Sigmoid colon (tissue), 7 donors: ENCODE measurements at places on chromosomes 2 and 18. TPM values are rescaled to one million over a fixed set of nuclear protein-coding genes. Genes with fewer than 3 reads are reported as not detected.
A peak's percentile ranks its signal among the peaks of the same experiment; 100 is the strongest.

- no peak for DNase-seq
- no peaks in the 10 kb centered on the region for H3K36me3 ChIP-seq
- no peak overlapping the region for H3K4me3 ChIP-seq
- no peaks in the 10 kb centered on the region for H3K27me3 ChIP-seq
- no peak overlapping the region for H3K27ac ChIP-seq
- H3K4me1 ChIP-seq, result no peaks in the 10 kb centered on the region
These were observed 94.8 kb upstream of the CREB1 start for GRCh38 chr2:207434899-207435465.

DNA sequence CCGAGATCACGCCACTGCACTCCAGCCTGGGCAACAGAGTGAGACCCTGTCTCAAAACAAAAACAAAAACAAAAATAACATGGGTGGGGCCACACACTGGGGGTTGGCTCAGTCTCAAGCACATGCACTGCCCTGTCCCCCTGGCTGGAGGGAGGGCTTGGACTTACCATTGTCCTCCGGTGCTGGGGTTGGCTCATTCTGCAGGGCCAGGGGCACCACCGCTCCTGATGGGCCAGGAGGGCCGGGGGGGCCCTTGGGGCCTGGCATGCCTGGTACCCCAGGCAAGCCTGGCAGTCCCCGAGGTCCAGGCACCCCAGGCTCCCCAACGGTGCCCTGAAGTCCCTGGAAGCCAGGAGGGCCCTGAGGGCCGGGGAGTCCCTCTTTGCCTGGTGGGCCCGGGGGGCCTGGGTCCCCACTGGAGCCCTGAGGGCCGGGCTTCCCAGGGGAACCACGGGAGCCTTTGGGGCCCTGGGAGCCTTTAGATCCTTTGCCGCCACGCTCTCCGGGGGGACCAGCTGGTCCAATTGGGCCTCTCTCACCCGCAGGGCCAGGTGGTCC, 66.8 kb upstream of the THOC1 start:
- H3K4me1 ChIP-seq, result peaks cover 39% of the 10 kb centered on the region
- H3K4me3 ChIP-seq, result no peak overlapping the region
- no peaks in the 10 kb centered on the region for H3K27me3 ChIP-seq
- no peaks in the 10 kb centered on the region for H3K36me3 ChIP-seq
- no peak overlapping the region for H3K27ac ChIP-seq
- no peak for DNase-seq

DNA sequence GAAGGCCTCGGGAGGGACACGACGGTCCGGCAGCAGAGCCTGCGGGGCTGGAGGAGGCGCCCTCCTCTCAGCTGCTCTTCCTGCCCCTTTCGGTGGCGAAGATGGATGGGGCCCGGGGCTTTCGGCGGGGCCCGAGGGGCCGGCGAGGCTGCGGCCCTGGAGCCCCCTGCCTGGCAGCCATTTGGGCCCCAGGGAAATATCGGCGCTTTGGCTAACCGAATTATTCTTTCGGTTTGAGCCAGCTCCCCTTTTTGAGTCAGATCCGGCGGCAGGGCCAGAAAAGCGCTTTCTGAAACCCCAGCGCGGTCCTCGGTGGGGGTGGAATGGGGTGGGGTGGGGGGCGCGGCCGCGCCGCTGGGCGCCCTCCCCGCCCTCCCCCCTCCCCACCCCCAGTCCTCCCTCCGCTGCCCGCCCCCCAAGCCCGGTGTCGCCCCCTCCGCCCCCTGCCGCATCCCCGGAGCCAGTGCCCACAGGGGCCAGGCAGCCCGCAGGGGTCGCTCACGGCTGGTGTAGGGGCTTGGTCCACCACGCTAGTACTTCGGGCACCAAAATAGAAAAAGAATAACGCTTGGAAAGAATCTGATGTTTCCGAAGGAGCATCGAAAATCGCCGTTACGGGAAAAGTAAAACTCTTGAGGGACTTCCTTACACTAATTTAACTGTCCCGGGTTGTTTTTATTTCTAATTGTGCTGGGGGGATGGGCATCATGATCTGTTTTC, 9.1 kb upstream of the ARID5A start:
- peak overlapping the region; percentile 99 for H3K27ac ChIP-seq
- no peaks in the 10 kb centered on the region for H3K4me1 ChIP-seq
- H3K36me3 ChIP-seq, result no peaks in the 10 kb centered on the region

The VIL1 gene
- total RNA-seq, result not detected

- no peaks in the 10 kb centered on the region for H3K27me3 ChIP-seq
- H3K4me3 ChIP-seq, result no peak overlapping the region
- DNase-seq, result no peak
- no peaks in the 10 kb centered on the region for H3K36me3 ChIP-seq
- no peaks in the 10 kb centered on the region for H3K4me1 ChIP-seq
These were observed 85.4 kb downstream of the OSR1 start for GRCh38 chr2:19272941-19273470.

- no peaks in the 10 kb centered on the region for H3K36me3 ChIP-seq
- no peak for DNase-seq
- H3K4me3 ChIP-seq, result no peak overlapping the region
- no peaks in the 10 kb centered on the region for H3K27me3 ChIP-seq
- no peaks in the 10 kb centered on the region for H3K4me1 ChIP-seq
- no peak overlapping the region for H3K27ac ChIP-seq
These were observed 37.2 kb upstream of the CFAP36 start for GRCh38 chr2:55482186-55482884.

- no peaks in the 10 kb centered on the region for H3K27me3 ChIP-seq
- H3K36me3 ChIP-seq, result no peaks in the 10 kb centered on the region
- H3K4me1 ChIP-seq, result no peaks in the 10 kb centered on the region
- no peak for DNase-seq
- no peak overlapping the region for H3K4me3 ChIP-seq
These were observed 12.4 kb upstream of the ANKRD44 start for GRCh38 chr2:197322724-197323720.

DNA sequence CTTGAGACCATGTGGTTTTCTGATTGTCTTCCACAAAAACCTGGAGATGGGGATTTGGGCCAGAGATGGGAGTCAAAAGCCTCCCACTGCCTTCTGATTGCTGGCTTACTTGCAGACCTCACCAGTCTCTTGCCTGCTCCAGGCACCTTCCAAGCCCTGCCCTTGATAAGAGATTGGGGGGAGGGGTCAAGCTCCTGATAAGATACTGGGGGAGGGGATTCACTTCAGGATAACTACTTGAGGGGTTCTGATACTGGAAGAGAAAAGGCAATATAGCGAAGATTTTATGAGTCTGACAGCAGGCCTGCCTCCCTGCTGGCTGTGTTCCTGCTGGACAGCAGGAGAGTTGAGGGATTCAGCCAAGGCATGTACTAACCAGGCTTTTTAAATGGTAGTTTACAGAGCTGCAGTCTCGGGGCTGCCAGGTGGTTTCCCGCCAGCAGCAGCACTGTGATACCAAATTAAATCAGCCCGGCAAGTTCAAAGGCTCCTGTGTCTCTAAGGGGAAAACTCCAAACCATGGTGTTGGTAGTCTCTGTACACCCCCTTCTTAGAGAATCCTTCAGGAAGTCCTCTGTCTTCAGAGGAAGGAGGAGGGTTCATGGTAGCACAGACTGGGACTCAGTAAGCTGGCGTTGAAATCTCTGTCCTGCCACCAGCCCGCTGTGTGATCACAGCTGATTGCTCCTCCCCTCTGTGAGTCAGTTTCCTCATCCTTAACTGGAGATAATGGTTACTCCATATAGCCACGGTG, 58.3 kb downstream of the FBXO36 start:
- no peaks in the 10 kb centered on the region for H3K36me3 ChIP-seq
- peak; percentile 82 for DNase-seq
- H3K4me1 ChIP-seq, result peaks cover 21% of the 10 kb centered on the region
- no peaks in the 10 kb centered on the region for H3K27me3 ChIP-seq
- H3K27ac ChIP-seq, result peak overlapping the region; percentile 75

DNA sequence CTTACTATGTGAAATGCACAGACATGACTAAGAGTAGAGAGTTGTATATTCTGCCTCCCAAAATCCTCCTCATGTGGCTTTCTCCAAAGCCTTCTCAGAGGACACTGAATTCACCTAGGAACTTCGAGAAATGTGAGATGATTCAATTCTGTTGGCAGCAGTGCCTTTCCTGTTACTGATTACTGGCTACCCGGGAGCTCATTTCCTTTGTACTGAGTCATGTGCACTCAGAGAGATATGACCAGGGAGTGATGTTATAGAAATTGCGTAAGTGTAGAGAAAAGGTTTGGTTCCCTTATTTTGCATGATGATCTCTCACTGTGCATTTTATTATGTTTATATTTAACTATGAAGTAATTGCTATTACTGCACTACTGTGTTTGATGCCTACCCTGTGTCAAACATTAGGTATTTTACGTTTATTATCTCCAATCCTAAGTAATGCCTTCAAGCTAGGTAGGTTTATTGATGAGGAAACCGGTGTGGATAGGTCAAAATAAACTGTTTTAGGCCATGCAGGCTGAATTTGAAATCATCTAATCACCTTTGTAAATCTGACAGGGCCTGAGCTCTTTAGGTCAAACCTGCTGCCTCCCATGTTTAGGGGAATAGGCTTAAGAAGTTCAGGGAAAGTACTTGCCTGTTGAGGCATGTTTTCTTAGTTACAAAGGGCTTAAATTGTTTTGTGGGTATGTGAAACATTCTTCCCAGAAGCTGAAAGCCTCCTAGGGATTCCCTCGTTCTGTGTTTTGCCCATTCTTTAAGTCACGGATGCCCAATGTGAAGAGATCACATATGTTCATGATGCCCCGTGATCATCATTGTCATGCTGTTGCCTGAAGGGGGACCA, 86.8 kb downstream of the FMNL2 start:
- H3K4me1 ChIP-seq, result no peaks in the 10 kb centered on the region
- H3K27me3 ChIP-seq, result no peaks in the 10 kb centered on the region
- peak overlapping the region; percentile 48 for H3K27ac ChIP-seq
- H3K4me3 ChIP-seq, result no peak overlapping the region
- no peaks in the 10 kb centered on the region for H3K36me3 ChIP-seq

- no peak overlapping the region for H3K27ac ChIP-seq
- no peak overlapping the region for H3K4me3 ChIP-seq
- H3K4me1 ChIP-seq, result peaks cover 15% of the 10 kb centered on the region
- H3K36me3 ChIP-seq, result no peaks in the 10 kb centered on the region
- no peaks in the 10 kb centered on the region for H3K27me3 ChIP-seq
- no peak for DNase-seq
These were observed 652.4 kb downstream of the SLC4A3 start for GRCh38 chr2:220279840-220280239.

DNA sequence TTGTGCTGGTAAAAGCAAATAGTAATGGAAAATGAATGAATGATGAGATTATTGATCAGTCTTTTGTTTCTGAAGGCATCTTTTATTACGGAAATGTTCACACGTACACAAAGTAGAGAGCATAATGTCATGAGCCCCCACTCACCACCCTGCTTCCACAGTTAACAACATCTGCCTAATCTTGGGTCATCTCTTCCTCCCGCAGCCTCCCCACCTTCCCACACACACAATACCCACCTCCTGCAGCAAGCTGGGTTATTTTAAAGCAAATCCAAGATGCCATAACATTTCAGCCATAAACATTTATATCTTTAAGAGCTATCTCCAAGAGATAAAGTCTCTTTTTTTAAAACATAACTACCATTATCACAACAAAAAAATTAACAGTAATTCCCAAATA, 36.3 kb downstream of the CYP27C1 start:
- no peak overlapping the region for H3K27ac ChIP-seq
- no peaks in the 10 kb centered on the region for H3K4me1 ChIP-seq
- DNase-seq, result no peak
